ENCODE measurements at places on chromosomes 5 and 9. TPM values are rescaled to one million over a fixed set of nuclear protein-coding genes. Genes with fewer than 3 reads are reported as not detected.

Gene GRIN3A
- not detected for total RNA-seq

Gene PLAC8L1
- total RNA-seq, result not detected

Gene PTGDS
- total RNA-seq, result 0.71 TPM

Gene SH3GL2
- 0.09 TPM for total RNA-seq

Gene TAF1L
- not detected for total RNA-seq

Gene CYLC2
- not detected for total RNA-seq

Gene PPP3R2
- not detected for total RNA-seq

Gene ARID3C
- total RNA-seq, result 0.18 TPM

Gene CNTNAP3B
- 16.6 TPM for total RNA-seq

Gene WWC1
- total RNA-seq, result 92.8 TPM

Gene GFI1B
- total RNA-seq, result not detected

Gene ECPAS
- 37.3 TPM for total RNA-seq

Gene PITX1
- 34.6 TPM for total RNA-seq

Gene SPATA31A3
- total RNA-seq, result not detected

Gene SLC24A2
- not detected for total RNA-seq

Gene TXNDC8
- total RNA-seq, result not detected

Gene PRR16
- not detected for total RNA-seq

Gene PDZD2
- 0.07 TPM for total RNA-seq

Gene FAXDC2
- total RNA-seq, result 0.17 TPM

Gene NRARP
- 5.9 TPM for total RNA-seq

Gene C6
- not detected for total RNA-seq

Gene LYRM7
- total RNA-seq, result 8.7 TPM

Gene RABGAP1
- 15.5 TPM for total RNA-seq

Gene CDC20B
- total RNA-seq, result 0.16 TPM

Gene SPINK4
- not detected for total RNA-seq

Gene PCDHA7
- total RNA-seq, result 0.08 TPM

Gene DOCK2
- total RNA-seq, result 2.1 TPM

Gene CATSPER3
- total RNA-seq, result 0.59 TPM

Gene PKD2L2
- total RNA-seq, result 0.03 TPM

Gene LCN9
- total RNA-seq, result not detected

Gene SAXO1
- not detected for total RNA-seq

Gene SPDL1
- total RNA-seq, result 74.6 TPM

Gene LPCAT1
- total RNA-seq, result 154 TPM

Gene SLC6A18
- not detected for total RNA-seq

Gene SMIM32
- total RNA-seq, result not detected

Gene IFNE
- 2.3 TPM for total RNA-seq

Gene UGT3A1
- total RNA-seq, result not detected

Gene MLANA
- total RNA-seq, result not detected

Gene CYSRT1
- 3.5 TPM for total RNA-seq

Gene EGFL7
- 39.5 TPM for total RNA-seq

Gene FGF10
- total RNA-seq, result not detected

Gene FOXD4L3
- total RNA-seq, result not detected

Gene ROR2
- total RNA-seq, result 2.9 TPM

Gene CARD6
- total RNA-seq, result 4.2 TPM

Gene NDFIP1
- total RNA-seq, result 51.6 TPM

Gene OCLN
- 11.9 TPM for total RNA-seq

Gene PCDHB4
- 0.05 TPM for total RNA-seq

Gene SLC12A7
- 29.4 TPM for total RNA-seq

Gene SPATA31A1
- not detected for total RNA-seq

Gene DMRT3
- total RNA-seq, result not detected
